ENCODE measurements at places on chromosomes 6 and 20.
A peak's percentile ranks its signal among the peaks of the same experiment; 100 is the strongest.

DNA sequence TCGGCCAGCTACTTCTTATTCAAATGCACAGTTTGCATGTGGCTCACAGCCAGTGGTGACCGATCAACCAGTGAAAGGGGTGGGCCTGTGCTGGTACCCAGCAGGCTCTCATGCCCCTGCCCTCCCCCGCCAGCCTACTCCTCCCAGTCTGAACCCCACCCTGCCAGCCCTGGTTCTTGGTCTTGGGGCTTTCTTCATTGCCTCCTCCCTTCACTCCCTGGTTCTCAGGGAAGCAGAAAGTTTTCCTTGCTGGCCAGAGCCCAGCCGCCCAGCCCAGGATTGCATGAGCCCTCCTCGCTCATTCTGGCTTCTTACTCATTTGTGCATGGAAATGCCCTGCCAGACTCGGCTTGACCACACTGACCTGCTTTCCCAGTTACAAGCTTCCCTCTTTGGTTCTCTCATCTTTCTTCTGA lies 40.8 kb downstream of the KCNK17 start:
- DNase-seq: peak; percentile 44

DNA sequence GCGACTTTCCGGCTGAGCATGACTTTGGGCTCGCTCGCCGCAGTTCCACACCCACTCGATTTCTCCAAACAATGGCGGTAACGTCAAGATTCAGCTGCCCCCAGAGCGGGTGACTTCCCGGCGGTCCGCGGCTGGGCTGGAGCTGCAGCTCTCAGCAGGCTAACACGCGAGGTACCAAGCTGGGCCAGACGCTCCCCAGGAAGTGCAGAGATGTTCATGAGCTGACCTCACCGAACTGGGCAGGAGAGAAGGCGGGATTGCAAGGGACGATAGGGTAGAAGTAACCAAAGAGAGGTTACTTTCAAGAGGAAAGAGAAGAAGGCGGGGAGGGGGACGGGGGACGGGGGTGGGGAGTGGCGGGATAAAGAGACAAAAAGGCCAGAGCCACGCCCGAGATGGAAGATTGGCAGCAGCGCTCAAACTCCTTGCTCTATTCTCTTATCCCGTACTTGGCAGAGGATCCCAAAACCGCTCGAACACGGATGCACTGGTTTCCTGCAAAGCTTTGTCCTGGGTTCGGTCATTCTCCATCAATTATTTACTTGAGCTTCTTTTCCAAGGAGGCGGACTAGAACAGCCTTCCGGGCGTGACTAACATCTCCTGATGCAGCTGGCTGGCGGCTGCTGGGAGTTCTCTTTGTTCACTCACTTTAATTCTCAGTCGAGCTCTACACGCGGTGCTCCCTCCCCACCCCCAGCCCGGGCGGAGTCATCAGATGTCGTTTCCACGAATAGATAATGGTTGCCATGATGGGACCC lies at the start of gene MTCL3:
TSS of gene MTCL3 (minus strand) at position 626 of the 759 bp plus-strand sequence.
- DNase-seq: peak; percentile 67

GRCh38 chr20:3680701-3681351 lies 984 bp downstream of the ADAM33 start:
- DNase-seq: no peak

DNA sequence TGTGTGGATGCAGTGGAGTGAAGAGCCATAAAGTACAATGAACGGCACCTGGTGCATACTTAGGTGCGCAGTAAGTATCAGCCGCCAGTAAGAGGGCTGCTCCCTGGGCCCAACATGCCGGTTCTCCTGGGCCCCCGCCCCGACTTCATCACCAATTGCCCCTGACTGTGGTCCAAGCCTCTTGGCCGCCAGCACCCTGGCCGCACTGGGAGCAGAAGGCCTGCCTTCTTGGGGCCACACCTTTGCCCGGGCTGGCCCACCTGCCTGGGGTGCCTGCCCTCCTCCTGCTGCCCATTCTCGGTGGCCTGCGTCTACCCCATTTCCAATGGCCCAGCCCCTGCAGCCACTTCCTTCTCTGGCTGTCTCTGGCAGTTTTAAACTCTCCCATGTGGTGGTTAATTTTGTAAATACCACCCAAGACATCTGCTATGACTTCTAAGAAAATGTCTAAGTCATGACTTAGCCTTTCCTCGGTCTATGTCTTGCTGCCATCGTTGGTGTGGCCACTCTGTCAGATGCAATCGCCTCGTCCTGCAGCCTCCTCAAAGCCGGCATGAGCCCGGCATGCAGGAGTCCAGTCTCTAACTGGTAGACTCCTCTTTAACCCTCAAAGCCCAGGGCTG lies 36.8 kb downstream of the PMEPA1 start:
- DNase-seq: no peak

DNA sequence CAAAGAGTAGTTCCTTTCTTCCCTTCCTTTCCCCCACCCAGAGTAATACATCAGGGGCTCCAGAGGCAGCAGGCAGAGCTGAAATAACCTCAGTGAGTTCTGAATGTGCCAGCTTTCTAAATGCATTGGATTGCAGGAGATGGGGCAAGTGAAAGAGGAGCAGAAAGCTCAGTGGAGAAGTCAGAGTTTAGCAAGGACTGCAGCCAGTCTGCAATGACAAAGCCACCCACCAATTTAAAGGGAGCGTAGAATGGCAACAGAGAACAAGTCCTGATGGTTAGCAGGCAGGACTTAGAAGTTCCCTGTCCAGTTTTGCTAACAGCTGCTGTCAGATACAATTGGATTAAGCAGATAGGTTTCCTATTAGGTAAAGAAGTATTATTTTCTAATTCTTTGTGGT lies 203.4 kb upstream of the RIN2 start:
- no peak for DNase-seq

GRCh38 chr6:31792761-31793171 lies 2.8 kb downstream of the VARS1 start:
- no peak for DNase-seq

- DNase-seq: peak; percentile 83
Observed at GRCh38 chr20:31569163-31570020, 35.7 kb upstream of the ID1 start.

- DNase-seq: peak; percentile 79
Observed at GRCh38 chr20:45470262-45470931, 844 bp downstream of the WFDC2 start.

- DNase-seq: no peak
Observed at GRCh38 chr6:46899659-46900058, 22.1 kb downstream of the ADGRF5 start.

DNA sequence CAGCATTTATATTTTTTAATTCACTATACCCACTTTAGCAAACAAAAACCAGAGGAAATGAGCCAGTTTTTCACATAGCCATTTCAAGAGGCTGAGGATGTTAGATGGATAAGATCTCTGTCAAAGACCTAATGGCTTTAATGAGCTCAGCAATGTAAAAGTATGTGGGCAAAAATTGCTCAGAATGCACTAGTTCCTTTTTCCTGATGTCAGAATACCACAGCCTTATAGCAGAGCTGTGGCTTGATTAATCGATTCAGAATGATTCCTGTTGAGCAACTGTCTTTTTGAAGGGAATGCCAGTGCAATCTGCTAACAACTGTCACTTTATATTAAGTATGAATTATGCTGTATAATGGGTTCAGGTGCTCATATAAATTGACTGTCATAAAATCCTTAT lies 100.6 kb upstream of the HIVEP1 start:
- DNase-seq: no peak

GRCh38 chr6:225121-225721 lies 67.1 kb upstream of the DUSP22 start:
- no peak for DNase-seq

GRCh38 chr20:59135093-59135492 lies 28.5 kb upstream of the ZNF831 start:
- no peak for DNase-seq

DNA sequence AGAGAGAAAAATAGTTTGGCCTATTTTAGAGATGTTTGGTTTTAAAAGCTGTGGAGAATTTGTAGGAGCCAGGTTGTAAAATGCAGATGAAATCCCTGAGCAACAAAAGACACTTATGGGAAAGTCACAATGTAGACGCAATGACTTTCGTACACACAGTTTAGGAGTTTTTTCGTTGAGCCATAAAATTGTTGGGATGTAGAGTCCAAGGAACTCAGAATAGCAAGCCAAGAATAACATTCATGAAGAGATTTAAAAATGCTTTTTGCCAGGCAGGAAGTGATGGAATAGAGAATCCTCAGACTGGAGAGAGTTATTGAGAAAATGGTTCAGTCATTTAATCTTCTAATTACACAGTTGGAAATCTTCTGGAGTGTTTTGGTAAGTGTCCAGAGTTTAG lies 11.5 kb upstream of the PROKR2 start:
- no peak for DNase-seq

- DNase-seq: no peak
Observed at GRCh38 chr6:13334953-13335352, 6.6 kb upstream of the TBC1D7 start.

- no peak for DNase-seq
Observed at GRCh38 chr20:57008217-57008616, 258.2 kb downstream of the BMP7 start.

GRCh38 chr6:29491574-29491973 lies 3.8 kb upstream of the MAS1L start:
- no peak for DNase-seq

DNA sequence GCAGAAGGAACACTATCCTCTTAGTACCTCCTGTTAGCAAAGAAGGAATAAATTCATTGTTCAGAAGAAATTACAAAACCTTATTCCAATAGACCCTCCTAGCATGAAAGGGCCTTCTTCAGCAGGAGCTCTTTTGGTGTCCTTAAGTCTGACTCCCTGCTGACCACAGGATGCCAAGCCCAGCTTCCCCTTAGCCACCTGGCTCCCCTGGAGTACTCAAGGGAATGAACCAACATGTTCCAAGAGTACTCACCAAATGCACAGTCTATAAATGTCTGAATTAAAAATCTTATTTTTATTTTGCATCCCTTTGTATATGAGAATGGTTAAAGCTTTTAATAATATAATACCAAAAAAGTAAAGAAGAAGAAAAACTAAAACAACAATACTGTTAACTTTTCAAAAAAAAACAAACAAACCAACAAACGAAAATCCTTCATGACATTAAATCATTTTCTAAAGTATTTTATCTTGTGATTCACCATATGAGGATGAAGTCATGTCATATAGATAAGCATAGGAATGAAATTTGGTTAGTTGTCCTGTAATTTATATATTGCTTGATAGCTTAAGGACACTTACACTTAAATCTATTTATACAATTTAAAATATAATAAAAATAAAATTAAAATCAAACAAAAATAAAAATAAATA lies 1355.1 kb downstream of the HACE1 start:
- DNase-seq: no peak

DNA sequence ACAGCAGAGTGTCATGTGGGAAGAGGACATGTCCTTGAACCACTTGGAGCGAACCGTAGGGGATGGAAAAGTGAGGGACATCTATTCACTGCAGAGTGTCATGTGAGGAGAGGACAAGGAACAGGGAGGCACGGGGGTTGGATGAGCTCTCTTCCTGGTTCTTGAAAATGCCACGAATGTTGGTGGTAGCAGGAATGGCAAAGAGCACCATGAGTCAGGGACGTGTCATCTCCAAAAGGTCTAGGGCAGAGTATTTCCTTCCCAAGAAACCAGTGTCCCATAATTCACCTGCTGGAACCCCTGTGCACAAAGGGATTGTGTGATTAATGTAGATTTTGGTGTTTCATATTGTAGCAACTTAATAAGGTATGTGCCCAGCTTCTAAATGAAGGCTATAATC lies 136.8 kb downstream of the BFSP1 start:
- no peak for DNase-seq

DNA sequence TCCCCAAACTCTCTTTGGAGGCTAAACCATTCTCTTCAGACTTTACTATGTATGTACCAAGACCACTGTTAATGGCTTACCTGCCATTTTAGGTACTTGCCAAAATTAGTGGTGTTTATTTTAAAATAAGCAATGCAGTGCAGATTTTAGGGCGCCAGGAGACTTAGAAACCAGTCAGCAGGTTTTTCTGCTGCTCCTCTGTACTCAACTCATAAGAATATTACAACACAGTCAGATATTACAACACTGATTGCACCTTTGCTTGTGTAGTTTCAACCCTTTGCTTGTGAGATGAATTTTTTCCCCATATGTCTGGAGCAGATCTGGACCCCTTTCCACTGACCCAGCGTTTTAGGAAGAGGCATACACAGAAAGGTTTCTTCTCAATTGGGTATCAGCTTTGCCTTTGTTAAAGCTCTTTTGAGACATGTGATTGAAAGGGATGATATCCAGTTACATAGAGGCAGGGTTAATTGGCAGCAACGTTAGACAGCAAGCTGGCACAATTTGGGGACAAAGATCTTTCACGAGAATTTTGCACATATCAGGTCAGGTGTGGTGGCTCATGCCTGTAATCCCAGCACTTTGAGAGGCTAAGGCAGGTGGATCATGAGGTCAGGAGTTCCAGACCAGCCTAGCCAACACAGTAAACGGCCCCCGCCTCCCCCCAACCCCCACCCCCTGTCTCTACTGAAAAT lies 6.2 kb downstream of the TTPAL start:
- DNase-seq: no peak

DNA sequence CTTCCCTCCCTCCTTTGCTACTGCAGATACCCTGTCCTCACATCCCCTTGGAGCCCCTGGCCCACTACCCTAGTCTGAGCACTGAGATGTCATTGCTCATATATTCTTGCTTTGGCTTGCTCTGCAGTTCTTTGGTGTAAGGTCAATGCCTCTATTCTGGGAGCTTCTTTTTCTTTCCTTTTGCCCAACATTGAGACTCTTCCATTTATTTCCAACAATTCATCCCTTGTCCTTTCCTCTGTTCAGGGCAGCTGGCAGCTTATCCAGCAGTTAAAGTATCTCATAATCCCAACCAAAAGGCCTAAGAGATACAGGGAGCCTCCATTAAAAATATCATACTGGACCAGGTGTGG lies 23.6 kb downstream of the L3MBTL1 start:
- DNase-seq: no peak

DNA sequence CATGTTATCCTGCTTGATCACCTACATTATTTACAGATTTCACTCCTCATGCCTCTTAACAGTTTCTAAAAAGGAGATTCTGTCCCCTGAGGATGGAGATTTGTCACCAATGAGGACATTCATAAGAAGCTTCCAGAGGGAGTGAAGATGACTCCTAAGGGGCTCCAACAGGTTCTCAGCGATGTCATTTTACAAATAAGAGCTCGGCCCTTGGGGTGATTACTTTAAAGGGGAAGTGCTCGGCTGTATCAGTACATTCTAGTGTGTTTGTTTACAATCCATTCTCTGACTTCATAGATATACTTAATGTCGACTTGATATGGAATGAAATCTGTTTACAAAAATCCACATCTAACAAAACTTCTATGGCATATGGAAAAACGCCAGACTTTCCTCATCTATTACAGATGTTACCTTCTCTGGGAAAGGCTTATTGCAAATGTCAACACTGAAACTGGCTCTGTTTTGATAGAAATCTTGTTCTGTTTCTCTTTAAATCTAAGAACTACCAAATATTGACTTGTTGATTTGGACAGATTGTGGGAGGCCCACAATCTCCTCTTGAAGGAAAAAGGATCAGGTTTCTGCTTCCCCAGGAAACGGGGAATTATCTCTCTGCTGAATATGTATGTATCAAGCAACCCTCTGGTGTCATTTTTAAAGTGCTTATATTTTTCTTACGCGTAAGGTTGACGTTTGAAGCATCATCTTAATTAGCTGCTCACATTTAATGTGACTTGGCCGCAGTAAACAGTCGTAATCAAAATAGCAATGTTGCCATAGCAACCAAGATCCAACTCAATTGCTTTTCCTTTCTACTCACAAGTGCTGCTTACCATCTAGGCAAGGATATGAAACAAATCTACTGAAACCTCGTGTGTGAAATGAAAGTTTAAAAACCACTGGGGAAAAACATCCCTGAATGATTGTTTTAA lies 95.7 kb downstream of the SHLD1 start:
- no peak for DNase-seq

- peak; percentile 59 for DNase-seq
Observed at GRCh38 chr20:24587384-24588046, 118.1 kb downstream of the SYNDIG1 start.

GRCh38 chr6:72787391-72788031 lies 165.6 kb downstream of the KCNQ5 start:
- DNase-seq: peak; percentile 5

All from stomach (tissue), 19 donors.